ENCODE measurements at places on chromosomes 2 and 18. TPM values are rescaled to one million over a fixed set of nuclear protein-coding genes. Genes with fewer than 3 reads are reported as not detected.

DNA sequence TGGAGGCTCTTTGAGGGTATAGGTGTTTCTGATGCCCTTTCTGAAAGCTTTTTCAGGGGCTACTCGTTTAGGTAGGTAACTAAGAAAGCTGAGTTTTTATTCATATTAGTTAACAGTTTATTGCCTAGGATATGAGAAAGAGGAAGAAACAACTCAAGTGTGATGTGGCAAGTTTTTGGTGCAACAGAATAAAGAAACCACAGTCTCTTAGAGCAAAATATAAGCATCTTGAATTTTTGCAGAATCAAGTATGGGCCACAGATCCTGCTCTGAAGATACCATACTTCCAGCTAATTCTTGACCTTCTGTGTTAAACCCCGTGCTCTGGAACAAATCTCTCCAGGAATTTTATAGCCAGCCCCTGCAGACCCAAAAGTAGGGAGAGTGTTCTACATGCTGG is 147.7 kb upstream of the SLC1A4 start:
- DNase-seq = no peak

Gene C2orf78
- not detected for total RNA-seq

Gene C2orf72
- 0.08 TPM for total RNA-seq

GRCh38 chr2:9045595-9045994 is 42.1 kb upstream of the MBOAT2 start:
- no peak for DNase-seq

DNA sequence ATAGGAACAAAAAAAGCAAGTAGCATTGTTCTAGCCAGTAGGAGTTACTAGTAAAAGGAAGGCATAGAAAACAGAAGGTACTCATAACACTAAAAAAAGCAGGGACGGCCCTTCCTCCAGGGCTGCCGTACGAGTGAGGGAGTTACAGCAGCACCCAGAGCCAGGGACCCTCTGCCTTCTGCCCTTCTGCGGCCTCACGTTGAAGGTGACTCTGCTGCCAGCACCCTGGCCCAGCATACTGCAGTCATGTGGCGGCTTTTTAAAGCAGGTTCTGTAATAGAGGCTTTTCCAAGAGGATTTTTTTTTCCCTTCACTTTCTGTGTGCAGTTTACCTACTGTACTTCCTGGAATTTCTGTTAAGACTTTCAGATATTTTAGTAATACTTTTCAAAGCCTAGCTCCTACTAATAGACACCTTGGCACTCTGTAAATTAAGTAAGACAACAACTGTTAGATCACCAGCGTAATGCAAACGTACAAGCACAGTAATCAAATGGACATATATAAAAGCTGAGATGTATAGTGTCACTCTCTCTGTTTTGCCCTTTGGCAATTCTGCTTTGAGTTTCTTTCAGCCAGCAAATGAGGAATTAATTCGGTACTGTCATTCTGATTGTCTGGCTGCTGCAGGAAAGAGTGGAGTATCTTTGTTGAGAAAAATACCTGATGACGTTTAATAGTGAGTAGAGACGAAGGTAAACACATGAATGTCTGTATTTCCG is 161.5 kb downstream of the PTGR3 start:
- no peak for DNase-seq

Gene ABCG5
- total RNA-seq = not detected

GRCh38 chr18:58893388-58894099 is 28.9 kb downstream of the ZNF532 start:
- no peak for DNase-seq

DNA sequence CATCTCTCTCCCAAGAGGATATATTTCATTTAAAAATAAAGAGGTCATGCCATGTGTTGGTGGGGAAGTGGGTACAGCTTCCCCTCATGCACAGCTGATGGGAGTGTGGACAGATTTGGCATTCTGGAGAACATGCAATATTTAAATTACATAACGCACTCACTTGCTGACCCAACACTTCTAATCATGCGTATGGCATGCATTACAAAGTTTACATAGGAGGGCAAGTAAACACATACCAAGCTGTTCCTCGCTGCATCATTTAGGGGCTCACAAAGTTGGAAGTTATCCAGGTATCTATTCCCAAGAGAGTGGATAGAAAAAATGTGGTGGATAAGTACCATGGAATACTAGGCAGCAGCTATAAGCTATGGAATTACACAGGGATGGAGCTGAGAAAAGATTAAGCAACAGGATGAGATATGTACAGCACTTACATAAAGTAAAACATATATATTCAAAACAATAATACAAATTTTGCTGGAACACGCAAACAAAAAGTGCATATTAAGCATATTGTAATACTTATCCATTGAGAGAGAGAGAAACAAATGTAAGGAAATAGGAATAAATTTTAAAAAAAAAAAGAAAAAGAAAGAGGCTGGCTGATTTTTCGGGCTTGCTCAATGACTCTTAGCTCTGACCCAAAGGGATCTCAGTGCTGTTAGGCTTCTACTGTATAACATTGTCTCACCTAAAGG is 11.0 kb downstream of the CYP1B1 start:
- DNase-seq = no peak

Gene ASPRV1
- total RNA-seq = 0.81 TPM

All from cardiac septum (tissue), 1 donor.